ENCODE measurements at places on chromosomes 11 and 22.

GRCh38 chr11:120499088-120499487 is 12.5 kb upstream of the GRIK4 start:
- no peak for DNase-seq

DNA sequence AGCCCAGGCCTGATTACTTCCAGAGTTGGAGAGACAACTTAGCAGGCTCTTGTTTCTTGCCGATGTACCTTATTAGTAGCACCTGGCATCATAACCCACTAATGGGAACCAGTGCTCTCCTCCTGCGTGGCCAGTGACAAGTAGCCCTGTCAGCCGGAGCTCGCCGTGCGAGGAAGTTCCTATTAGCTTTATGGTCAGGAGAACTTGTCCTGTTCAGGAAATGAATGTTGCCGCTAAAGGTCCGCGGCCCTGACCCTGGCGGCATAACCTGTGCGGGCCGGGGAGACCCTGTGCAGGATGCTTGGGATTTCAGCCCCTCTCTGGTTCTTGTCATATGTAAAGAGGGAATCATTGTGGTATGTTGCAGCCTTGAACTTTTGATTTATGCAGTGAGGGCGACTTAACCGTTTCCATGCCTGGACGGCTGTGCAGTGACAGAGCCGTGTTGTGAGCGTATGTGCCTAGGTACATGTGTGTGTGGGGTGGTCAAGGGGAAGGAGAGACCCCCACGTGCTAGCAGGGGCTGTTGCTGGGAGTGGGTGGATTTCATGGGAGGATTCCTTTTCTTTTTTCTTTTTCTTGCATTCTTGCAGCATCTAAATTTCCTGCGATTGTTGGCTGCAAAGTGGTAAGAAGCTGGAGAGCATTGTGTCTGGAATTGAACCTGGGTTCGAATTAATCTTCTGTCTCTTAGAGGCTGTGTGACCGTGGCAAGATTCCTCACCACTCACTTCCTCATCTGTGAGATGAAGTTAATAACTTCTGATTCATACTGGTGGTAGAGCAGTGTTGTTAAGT is 15.2 kb downstream of the ZBTB16 start:
- DNase-seq: no peak

DNA sequence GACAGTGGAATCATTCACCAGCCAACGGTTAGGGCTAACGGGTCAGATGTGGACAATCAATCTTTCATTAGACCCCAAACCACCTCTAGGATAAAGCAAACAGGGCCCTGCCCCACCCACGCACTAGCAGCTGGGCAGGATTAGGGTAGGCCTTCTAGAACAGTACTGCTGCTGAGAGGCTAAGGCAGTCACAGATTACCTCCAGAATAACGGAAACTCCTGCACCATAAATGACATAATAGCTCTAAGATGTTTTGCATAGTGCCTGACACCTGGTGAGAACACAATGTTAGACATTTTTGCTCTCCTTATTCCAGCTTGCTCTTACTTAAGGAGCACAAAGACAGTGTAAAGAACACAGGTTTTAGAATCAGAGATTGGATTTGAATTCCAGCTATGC is 1.8 kb downstream of the SYTL2 start:
- no peak for DNase-seq

- no peak for DNase-seq
Measured at GRCh38 chr11:19968860-19969259, 191.4 kb downstream of the DBX1 start.

GRCh38 chr11:105906517-105906916 is 115.5 kb downstream of the MSANTD4 start:
- DNase-seq: no peak

DNA sequence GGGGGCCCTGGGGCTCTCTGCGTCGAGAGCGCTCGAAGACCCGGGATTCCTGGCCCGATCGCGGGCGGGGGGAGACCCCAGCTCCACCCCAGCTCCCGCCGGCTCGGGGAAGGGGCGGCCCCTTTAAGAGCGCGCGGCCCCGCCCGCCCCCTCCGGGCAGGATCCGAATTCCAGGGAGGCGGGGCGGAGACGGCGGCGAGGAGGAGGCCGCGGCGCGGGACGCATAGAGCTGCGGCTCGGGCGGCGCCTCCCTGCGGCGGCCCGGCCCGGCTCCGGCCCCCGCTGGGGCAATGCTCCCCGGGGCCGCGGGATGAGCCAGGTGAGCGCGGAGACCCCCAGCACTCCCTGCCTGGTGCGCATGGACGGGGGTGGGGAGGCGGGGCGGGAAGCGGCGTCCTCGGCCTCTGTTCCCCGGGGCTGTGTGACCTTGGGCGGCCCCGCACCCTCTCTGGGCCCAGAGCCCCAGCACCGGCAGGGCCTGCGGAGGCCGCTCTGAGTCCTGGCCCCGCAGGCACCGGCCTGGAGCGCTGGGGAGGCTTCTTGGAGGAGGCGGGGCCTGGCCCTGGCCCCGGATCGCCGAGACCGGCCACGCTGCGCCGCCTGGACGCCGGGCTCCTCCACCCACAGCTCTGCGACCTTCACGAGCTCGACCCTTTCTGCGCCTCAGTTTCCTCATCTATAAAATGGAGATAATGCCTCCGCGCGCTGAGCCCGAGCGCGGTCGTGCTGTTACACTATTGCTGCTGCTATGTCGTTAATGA is 565 bp downstream of the GAS2L1 start:
- no peak for DNase-seq

- DNase-seq: no peak
Measured at GRCh38 chr11:123307276-123307675, 112.2 kb upstream of the CLMP start.

- no peak for DNase-seq
Measured at GRCh38 chr11:19294444-19294843, 53.7 kb upstream of the E2F8 start.

DNA sequence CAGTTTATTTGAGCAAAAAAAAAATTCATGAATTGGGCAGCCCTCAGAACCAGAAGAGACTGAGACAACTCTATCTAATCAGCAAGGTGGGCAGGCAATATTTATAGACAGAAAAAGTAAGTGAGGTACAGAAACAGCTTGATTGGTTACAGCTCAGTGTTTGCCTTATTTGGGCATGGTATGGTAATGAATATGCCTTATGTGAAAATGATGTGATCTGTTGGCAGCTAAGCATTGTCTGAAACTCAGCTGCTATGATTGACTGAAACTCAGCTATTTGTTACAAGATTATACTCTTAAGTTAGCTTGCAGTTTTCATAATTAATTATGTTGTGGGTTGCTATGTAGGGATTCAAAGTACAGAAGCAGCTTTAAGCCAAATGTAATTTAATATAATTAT is 127.6 kb downstream of the CNTN5 start:
- no peak for DNase-seq
